ENCODE measurements at places on chromosomes 5 and 9.

GRCh38 chr5:57175551-57176309 lies 1.9 kb downstream of the GPBP1 start:
- DNase-seq: no peak

- DNase-seq: no peak
Observed at GRCh38 chr5:147485046-147485445, 24.8 kb downstream of the DPYSL3 start.

GRCh38 chr5:163106098-163106497 lies 331.3 kb upstream of the CCNG1 start:
- DNase-seq: no peak

DNA sequence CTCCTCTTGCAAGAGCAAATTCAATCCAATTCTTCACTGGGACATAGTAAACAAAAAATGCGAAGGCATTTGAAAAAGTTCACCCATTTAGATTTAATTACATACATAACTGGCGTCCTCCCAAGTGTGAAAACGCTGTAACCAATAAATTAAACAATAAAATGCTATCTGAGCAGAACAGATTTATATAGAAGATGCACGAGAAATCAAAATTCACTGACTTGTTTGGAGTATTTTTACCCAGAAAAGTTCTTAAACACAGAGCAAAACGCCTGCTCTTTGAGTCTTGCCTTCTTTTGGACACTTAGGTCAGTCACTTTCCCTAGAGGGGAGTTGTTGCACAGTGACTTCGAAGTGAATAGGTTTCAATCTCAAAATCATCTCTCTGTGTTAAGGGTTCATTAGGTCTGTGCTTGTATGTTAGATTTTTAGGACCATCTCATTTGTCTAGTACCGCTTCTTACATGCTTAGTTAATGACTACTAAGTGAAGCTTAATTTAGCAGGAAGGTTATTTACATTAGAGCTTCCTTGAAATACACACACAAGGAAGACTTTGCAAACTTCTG lies 1.9 kb downstream of the ALDH1A1 start:
- no peak for DNase-seq

DNA sequence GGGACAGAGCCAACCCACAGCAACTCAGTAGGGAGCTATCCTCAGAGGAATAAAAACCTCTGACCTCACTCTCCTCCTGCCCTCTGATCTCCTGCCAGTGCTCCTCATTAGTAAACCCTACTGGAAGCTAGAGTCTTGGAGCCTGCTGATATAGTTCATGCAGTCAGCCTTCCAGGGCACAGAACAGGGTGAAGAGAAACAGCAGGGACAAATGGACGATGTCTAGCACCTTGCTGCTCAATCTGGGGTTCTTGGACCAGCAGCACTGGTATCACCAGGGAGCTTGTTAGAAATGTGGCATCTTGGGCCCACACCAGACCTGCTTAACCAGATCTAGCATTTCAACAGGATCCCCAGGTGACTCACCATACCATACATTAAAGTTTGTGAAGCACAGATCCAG lies 5.5 kb upstream of the GALNT12 start:
- DNase-seq: no peak

DNA sequence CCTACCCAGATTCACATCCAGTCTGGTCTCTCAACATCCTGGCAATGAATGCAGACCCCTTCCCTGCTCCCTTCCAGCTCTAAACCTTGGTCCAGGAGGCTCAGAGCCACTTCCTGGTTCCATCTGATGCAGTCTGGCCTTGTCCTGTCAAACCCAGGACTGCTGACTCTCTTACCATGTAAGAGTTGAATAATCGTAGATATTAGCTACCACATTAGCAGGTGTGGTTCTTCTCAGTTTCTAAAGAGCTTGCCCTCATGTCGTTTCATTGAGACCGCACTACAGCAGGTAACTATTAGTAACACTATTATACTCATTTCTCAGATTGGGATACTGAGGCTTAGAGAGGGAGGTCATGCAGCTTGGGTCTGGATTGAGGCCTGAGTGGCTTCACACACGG lies 133.3 kb downstream of the BOD1 start:
- no peak for DNase-seq

DNA sequence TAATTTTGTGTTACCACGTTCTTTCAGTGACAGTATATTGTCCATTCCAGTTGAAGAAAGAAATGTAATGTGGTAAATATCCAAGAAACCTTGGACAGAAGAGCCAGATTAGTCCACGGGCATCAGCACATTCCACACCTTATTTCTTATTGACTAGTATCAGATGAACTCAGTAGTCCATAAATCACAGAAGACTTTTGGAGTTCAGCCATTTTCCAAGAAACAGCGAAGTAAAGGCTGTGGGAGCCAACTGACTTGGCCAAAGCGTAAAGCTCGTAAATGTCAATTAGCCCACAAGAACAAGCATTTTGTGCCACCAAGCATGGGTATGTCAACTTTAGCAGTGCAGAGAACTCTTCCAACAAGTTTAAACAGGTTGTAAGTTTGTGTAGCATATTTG lies 60.2 kb upstream of the STARD4 start:
- no peak for DNase-seq

DNA sequence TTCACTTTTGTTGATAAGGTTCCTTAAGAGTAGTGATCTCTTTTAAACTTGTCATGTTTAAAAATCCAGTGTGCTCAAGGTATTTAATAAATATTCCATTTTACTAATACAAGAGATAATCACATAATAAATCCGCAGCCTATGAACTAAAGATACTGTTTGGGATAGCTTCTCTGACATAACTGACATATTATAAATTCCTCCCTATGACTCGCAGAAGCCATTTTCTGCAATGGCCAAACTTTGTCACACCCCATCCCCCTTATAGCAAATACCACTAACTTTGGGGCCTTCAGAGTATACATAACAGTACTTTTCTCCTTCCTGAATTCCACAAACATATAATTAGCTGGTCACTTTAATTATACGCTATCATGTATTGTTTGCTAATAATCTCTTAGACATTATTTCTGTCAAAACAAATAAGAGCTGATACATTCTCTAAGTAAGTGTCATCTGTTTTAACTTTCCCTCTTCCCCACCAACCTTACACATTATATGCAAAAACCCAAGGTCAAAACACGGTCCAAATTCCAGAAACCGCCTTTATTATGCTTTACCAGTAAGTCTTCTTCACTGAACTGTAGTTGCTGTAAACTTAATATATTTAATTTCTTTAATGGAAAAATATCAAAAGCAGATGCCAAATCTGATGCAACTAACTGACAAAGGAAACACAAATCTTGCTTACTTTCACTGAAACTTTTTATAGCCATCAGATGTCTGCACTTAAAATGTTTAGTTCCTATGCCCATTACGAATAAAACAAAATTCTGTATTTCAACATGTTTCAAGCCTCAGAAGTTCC lies 971 bp downstream of the TMEM267 start:
- DNase-seq: no peak

- DNase-seq: no peak
Observed at GRCh38 chr9:34079181-34079580, 30.5 kb upstream of the UBAP2 start.

GRCh38 chr5:30574761-30575160 lies 618.7 kb upstream of the CDH6 start:
- no peak for DNase-seq

GRCh38 chr5:172743112-172743959 lies 27.7 kb downstream of the DUSP1 start:
- no peak for DNase-seq

Measured in GM12878 (cell line).